Cardiac muscle cell (in vitro differentiated cells and primary cell): ENCODE measurements at places on chromosomes 3 and 15. TPM values are rescaled to one million over a fixed set of nuclear protein-coding genes. Genes with fewer than 3 reads are reported as not detected.

The CCDC32 gene
- 22.6 and 26.2 TPM in 2 replicates for polyA plus RNA-seq

The FGF7 gene
- 6.2 and 7.8 TPM in 2 replicates for polyA plus RNA-seq

The CCDC54 gene
- polyA plus RNA-seq = 0.31 and 0.79 TPM in 2 replicates

The KIF15 gene
- polyA plus RNA-seq = 2.7 and 3.0 TPM in 2 replicates

The ACKR4 gene
- polyA plus RNA-seq = not detected in 2 replicates

The CPB1 gene
- polyA plus RNA-seq = not detected in 2 replicates

The SCAPER gene
- polyA plus RNA-seq = 35.7 and 36.8 TPM in 2 replicates

The CYP8B1 gene
- polyA plus RNA-seq = not detected in 2 replicates

The SH2D7 gene
- 0.22 and 0.98 TPM in 2 replicates for polyA plus RNA-seq

The AMT gene
- polyA plus RNA-seq = 105 and 138 TPM in 2 replicates

The SACM1L gene
- 32.8 and 37.4 TPM in 2 replicates for polyA plus RNA-seq

The RASGRF1 gene
- polyA plus RNA-seq = not detected in 2 replicates

The GOLGA8G gene
- polyA plus RNA-seq = 0.12 TPM in 1 of 2 replicates, not detected in the other

The CASR gene
- not detected in 2 replicates for polyA plus RNA-seq

The AGTR1 gene
- polyA plus RNA-seq = not detected in 2 replicates

The MYLK gene
- 5.8 TPM in 2 replicates for polyA plus RNA-seq

The CIP2A gene
- polyA plus RNA-seq = 8.1 and 16.1 TPM in 2 replicates

The CACNA1D gene
- 41.0 and 55.8 TPM in 2 replicates for polyA plus RNA-seq

The CX3CR1 gene
- polyA plus RNA-seq = 1.4 and 2.6 TPM in 2 replicates

The CISH gene
- 6.4 and 11.7 TPM in 2 replicates for polyA plus RNA-seq

The LPP gene
- 21.4 and 37.7 TPM in 2 replicates for polyA plus RNA-seq

The RNF7 gene
- 189 and 234 TPM in 2 replicates for polyA plus RNA-seq

The UACA gene
- polyA plus RNA-seq = 155 and 297 TPM in 2 replicates

The SLC28A1 gene
- polyA plus RNA-seq = 0.41 and 0.45 TPM in 2 replicates

The PAQR5 gene
- 0.18 and 1.3 TPM in 2 replicates for polyA plus RNA-seq

The PODXL2 gene
- polyA plus RNA-seq = 16.0 and 16.3 TPM in 2 replicates

The PTH1R gene
- 112 and 164 TPM in 2 replicates for polyA plus RNA-seq

The DGKG gene
- polyA plus RNA-seq = 0.85 TPM in 1 of 2 replicates, not detected in the other

The PPP1R14D gene
- polyA plus RNA-seq = not detected in 2 replicates

The PLSCR2 gene
- polyA plus RNA-seq = not detected in 2 replicates

The ARRDC4 gene
- 24.7 and 25.2 TPM in 2 replicates for polyA plus RNA-seq

The CAV3 gene
- 0.39 and 0.77 TPM in 2 replicates for polyA plus RNA-seq
